ENCODE measurements at places on chromosomes 4 and X.

DNA sequence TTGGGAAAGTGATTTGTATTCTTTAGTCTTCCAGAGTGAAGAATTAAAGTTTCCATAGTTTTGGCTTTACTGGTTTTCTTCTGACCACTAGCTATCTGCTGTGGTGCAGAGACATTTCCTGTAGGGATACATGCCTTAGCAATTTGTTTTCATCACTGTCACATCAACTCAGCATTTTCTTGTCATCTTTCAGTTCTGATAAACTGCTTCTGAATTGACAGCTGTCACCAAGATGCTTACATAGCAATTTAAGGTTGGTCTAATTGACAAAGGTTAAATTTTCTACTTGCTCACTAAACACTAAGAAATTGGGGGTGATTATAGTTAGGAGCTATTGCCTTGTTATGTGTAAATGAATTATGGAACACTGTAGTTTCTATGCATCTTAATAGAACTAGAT is 232.5 kb downstream of the TEX13A start:
- DNase-seq, result no peak

GRCh38 chr4:16694173-16694883 is 204.1 kb downstream of the LDB2 start:
- no peak for DNase-seq

DNA sequence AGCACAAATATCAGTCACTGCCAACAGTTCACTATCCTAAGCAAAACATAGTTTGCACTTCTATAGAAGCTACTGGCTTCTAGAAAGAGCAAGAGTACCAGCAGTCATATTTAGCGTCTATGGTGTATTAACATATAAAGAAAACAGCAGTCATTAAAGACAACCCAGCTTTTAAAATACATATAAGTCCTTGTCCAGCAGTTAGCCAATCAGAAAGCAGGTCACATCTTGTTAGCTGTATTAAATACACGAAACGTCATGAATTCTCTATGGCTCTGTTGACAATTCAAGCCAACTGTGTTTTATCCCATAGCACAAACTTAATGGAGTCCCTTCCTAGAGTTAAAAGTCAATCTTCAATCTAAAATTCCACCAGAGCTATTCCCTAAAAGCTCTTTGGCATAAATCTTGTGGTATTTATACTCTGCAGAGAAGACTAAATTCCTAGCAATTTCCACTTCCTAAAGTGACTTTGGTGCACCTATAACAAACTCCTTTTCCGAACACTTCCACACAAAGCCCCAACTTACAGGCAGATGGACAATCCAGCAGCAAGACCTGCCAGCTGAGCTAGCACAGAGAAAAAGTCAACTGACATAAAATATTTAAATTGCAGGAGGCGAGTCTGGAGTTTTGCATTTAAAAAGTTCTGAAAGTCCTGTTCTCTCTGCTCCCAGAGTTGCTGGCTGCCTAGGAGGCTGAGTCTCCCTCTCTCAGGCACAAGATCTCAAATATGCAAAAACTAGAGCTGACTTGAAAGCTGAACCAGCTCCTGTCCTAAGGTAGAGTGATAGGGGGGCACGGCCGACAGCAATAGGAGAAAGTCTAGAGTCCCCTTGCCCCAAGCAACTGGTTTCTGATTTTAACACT is 1.3 kb downstream of the LDB2 start:
- DNase-seq, result no peak

- no peak for DNase-seq
Observed at GRCh38 chrX:110569506-110569905, 210.9 kb downstream of the RTL9 start.

GRCh38 chr4:159432436-159432835 is 329.6 kb downstream of the RAPGEF2 start:
- DNase-seq, result no peak

- DNase-seq, result no peak
Observed at GRCh38 chr4:150005537-150005936, 72.7 kb upstream of the DCLK2 start.

- DNase-seq, result peak; percentile 69
Observed at GRCh38 chr4:56821381-56822243, at the start of gene SPINK2. Gene SPINK2, minus strand, starts transcription at chr4:56821701. Its CDS starts 39 bp downstream, at chr4:56821662.

- peak; percentile 1 for DNase-seq
Observed at GRCh38 chrX:100994352-100995281, 25.1 kb downstream of the ARL13A start.

- DNase-seq, result no peak
Observed at GRCh38 chr4:109803924-109804571, 2.2 kb upstream of the CFI start.

- DNase-seq, result no peak
Observed at GRCh38 chr4:123841447-123842121, 445.0 kb downstream of the SPRY1 start.

DNA sequence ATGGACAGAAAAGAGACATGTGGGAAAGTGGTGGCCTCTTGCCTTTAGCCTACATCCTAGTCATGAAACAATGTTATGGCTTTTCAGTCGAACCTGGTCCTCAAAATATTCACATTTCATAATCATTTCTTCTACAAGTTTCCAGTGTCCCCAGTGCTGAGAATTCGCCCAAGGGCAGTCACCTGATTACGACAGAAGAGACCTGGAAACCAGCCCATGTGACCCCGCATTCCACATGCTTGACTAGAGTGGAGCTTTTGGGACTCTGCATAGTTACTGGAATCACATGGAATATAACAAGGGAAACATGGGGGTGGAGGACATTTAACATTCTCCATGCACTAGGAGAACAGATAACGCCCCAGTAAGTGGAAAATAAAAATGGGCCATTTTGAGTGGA is 100.1 kb downstream of the PPARGC1A start:
- DNase-seq, result no peak

DNA sequence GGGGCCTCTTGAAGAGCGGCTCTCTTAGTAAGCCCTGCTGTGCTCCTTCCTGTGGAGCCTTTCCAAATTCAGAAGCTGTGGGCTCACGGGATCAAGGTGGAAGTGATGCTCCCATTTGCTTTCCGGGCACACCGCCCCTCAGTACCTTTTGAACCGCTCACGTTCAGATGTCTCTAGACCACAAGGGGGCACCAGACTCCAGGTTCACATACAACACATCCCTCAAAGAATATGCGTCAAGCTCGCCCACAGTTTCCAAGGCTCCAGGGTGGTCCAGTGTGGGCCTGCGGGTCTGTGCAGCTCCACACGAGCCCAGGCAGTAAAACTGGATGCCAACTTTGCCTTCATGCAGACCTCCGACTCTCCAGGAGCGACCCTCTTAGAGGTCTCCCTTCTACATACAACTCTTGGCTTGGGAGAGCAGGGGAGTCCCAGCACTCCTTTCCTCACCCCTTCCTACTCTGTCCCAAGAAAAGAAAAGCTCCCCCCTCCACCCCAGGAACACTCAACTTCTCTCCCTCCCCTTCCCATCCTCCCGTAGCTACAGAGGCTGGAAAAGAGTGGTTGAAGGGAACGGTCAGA is 11.0 kb downstream of the SUPT20HL1 start:
- peak; percentile 60 for DNase-seq

- DNase-seq, result no peak
Observed at GRCh38 chr4:6239486-6239885, 30.2 kb upstream of the WFS1 start.

- no peak for DNase-seq
Observed at GRCh38 chr4:150348079-150348478, 233.9 kb upstream of the MAB21L2 start.

DNA sequence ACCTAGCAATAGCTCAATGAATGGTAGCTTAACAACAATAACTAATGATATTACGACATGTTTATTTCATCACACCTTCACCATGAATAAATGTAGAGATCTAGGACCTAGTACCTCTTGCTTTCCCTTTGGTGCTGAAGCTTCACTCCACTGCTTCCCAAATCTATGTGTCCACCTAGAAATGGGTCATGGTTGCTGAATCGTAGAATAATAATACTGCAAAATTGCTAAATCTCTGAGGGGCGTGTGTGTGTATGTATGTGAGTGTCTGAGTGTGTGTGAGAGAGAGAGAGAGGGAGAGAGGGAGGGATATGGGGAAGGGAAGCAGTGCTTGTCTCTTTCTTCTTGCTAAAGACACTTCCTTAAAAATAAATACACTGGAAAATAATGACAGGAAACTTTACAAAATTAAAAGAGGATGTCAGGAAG is 109.3 kb upstream of the BMP2K start:
- DNase-seq, result no peak

DNA sequence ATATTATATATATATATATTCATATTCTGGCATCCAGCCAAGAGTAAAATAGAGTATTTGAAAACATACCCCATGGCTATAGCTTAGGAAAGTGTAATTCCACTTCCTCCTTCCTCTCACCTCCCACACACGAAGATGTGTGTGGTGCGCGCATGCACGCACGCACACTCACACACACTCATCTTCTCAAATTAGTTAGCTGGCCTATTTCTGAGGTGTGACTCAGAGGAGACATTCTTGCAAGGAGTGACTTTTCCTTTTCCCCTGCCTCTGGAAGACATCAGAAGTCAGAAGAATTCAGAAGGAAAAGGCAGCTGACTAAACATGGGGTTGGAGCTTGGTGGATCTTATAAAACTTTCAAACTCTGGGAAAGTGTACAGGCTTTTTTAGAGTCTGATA is 8.8 kb downstream of the ENPEP start:
- no peak for DNase-seq

Measured in activated naive CD4-positive, alpha-beta T cell treated with Interleukin-2 at 50 U/mL for 16 hours (primary cell).